Naive thymus-derived CD8-positive, alpha-beta T cell (primary cell): ENCODE measurements at places on chromosomes 4 and X.

GRCh38 chrX:37755025-37755424 is 24.8 kb upstream of the CYBB start:
- DNase-seq, result no peak

DNA sequence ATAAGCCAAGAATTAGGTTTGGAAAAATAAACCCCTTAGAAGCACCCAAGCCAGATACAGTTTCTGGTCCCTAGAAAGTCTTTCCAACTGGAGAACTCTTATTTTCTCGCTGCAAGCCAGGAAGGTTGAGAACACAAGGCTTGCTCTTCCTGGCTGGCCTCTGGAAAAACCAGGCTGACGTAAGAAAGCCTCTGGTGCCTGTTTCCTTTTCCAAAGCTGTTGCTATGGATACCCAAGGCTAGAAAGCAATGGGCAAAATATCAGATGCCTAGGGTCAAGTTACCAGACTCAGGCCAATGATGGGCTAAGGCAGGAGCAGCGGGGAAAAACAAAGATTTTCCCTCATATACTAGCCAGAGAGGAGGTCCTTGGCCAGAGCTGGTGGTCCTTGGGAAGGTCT is 281.6 kb downstream of the KLHL13 start:
- no peak for DNase-seq

GRCh38 chrX:142891046-142891445 is 134.7 kb upstream of the SPANXN4 start:
- DNase-seq, result no peak

DNA sequence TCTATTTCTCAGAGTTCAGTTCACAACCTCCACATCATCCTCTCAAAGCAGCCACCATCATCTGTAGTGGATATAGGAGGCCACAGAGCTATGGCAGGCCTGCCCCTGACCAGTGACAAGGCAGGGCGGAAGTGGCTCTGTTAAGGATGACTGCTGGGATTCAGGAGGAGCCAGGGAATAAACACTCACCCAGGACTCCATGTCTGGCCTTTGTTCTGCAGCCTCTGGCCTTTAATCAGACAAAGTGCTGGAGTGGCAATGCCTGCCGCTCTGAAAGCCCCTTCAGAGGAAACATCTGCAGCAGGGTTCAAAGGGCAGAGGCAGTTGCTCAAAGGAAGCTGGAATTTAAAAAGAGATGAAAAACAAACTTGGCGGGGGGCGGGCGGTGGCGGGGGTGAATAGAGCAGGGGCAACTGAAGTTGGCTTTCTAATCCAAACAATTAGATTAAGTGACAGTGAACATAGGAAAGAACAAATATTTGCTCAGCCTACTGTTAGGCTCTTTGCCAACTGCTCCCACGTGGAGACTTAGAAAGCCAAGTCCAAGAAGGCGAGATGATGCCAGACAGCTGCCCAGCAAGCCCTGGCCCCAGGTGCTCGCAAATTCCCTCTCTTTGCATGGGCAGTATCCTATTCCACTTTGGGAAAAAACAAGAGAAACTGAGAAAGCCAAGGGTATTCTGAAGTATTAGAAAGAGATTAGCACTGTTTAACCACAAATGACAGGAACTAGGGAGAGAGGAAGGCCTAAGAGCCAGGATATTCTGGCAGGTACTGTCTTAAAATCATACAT is 5.5 kb downstream of the MPP1 start:
- DNase-seq, result no peak

GRCh38 chrX:102652031-102652688 is 877 bp downstream of the GPRASP1 start:
- DNase-seq, result peak; percentile 65

- no peak for DNase-seq
These were observed 249.1 kb upstream of the FAM47A start for GRCh38 chrX:34381241-34381640.

DNA sequence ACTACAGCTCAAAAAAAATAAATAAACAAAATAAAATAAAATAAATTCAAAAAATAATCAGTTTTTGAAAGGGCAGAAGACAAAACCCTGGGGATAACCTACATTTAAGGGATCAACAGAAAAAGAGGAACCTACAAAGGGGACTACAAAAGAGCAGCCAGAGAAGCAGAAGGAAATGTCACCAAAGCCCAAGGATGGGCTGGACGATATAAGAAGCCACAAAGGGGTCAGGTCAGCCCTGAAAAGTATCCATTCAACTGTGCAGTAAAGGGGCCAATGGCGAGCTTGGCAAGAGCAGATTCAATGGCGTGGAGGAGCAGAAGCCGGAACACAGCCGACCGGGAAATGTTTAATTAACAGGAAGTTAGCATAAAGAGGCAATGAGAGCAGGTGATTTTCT is 16.9 kb downstream of the ACOT9 start:
- no peak for DNase-seq

DNA sequence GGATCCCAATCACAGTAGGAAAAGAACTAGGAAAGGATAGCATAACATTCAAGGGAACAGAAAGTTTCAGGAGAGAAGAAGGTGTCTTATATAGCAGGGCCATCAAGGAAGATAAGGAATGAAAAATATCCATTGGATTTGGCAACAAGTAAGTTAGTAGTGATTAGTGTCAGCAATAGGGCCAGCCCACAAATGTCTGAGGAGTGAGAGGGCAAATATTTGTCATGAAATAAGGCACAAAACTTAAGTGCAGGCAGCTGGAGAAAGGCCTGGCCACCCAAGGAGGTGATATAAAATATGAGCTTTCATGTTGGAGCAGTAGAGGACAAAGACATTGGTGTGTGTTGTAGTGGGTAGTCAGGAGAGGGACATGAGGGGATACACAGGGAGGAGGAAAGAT is 132.1 kb downstream of the COL4A6 start:
- no peak for DNase-seq
